ENCODE measurements at places on chromosomes 5 and 9.

GRCh38 chr5:151250346-151251000, 2.5 kb upstream of the GM2A start:
- no peak for DNase-seq

DNA sequence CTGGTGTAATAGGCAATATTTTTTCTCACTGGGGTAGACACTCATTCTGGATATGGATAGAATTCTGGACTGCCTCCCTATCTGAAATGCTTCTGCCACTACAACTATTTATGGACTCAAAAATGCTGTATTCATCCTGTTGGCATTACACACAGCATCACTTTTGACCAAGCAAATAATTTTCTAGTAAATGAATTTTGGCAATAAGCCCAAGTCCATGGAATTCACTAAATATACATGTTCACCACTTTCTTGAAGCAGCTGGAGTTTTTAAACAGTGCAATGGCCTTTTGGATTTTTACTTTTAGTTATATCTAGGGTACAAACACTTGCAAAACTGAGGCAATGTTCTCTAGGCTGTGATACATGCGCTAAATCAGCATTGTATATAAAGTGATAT, 724.9 kb upstream of the EDIL3 start:
- no peak for DNase-seq

GRCh38 chr5:134543820-134544614, 18.5 kb downstream of the JADE2 start:
- DNase-seq, result no peak

- DNase-seq, result no peak
Measured at GRCh38 chr5:991472-992267, 16.9 kb upstream of the NKD2 start.

- peak; percentile 85 for DNase-seq
Measured at GRCh38 chr5:127959152-127959764, 124.3 kb upstream of the SLC12A2 start.

GRCh38 chr9:69932901-69933300, 110.7 kb upstream of the MAMDC2 start:
- no peak for DNase-seq

DNA sequence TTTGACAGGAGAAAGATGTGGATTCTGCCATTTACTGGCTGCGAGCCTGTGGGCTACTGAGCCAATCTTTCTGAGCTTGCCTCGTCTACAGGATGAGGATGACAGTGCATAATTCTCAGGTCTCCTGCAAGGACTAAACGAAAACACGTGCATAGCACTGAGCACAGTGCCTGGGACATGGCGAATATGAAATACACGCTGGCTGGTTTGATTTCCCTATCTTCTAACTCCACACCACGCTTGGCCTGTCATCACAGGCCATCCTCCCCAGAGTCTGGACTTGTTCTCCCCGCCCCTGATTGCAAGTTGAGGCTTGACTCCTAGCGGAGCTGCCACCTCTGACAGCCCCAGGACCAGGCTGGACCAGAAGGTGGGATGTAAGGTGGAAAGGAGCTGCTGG, 37.9 kb downstream of the ARPC5L start:
- DNase-seq, result no peak

- DNase-seq, result no peak
Measured at GRCh38 chr9:131039129-131039954, 30.4 kb downstream of the LAMC3 start.

DNA sequence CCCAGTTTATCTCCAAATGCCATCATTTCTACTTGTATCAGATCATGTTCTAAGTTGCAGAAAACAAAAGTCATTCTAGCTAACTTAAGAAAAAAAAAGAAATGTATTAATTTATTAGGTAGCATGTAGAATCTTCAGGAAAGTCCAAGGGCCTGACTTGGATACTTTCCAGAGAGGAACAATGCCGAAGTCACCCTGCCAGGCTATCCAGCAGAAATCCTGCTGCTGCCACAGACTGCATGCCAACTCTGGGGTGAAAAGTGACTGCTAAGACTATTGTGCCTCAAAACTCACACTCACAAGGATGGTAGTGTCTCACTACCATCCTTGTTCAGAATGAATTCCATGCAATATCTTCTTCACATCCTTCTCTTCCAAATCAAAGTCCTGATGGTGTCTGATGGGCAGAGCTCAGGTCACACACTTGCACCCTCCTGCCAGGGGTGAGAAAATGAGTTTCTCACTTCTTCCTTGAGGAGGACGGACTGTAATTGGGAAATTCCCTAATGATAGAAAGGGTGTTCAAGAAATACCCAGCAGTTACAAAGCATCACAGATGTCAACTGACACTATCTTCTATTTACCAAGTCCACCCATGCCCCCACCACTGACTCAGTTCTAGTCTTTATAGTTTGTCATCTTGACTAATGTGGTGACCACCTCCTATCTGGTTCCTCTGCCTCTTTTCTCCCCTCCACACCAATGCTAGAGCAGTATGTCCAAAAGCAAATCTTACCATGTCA, 279.4 kb downstream of the CWC27 start:
- DNase-seq, result no peak

DNA sequence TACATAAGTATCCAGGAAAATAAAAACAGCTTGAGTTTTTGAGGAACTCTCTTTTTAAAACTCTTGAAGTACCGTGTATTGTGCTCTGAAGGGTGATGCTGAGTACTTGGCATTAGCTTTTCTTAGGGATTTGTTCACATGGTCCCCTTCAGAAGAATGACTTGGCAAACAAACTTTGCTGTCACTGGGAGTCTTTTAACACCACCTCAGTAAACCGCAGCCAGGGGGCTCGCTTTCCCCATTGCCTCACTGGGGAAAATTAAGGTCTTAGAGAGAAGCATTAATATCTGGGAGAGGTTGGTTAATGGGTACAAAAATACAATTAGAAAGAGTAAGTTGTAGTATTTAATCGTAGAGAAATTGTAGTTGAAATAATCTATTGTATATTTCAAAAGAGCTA, 105.9 kb upstream of the DAP start:
- no peak for DNase-seq

DNA sequence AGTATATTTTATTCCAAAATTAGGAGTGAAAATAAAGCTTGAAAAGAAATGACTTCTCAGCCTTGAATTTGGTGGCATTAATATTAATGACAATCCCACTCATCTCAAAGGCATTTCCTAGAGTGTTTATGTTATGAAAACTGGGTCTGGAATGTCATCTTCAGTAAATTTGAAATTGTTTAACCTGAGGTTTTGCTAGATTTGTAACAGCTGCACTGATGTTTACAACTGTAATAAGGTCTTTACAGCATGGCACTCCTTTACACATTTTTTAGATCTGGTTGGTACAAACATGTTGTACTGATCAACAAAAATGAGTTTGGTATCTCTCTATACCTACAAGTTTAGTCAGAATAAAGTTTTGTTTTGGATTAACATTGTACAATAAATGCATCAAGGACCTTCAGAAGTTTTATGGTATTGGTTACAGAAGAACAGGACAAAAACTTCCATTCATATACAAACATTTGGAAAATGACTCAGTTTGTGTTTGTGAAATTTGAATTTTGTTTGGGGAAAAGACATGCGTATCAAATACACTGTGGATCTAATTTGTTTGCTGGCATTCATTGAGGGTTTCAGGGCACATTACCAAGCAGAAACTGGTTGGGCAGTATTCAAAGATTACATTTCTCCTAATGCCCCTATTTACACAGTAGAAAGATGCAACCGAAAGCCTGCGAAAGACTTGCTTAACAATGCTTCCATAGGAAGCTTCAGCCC, 11.6 kb downstream of the FANCC start:
- no peak for DNase-seq

- peak; percentile 21 for DNase-seq
Measured at GRCh38 chr5:91419571-91420537, 36.7 kb upstream of the ARRDC3 start.

GRCh38 chr5:134127376-134127861, 12.9 kb downstream of the TCF7 start:
- DNase-seq, result no peak

DNA sequence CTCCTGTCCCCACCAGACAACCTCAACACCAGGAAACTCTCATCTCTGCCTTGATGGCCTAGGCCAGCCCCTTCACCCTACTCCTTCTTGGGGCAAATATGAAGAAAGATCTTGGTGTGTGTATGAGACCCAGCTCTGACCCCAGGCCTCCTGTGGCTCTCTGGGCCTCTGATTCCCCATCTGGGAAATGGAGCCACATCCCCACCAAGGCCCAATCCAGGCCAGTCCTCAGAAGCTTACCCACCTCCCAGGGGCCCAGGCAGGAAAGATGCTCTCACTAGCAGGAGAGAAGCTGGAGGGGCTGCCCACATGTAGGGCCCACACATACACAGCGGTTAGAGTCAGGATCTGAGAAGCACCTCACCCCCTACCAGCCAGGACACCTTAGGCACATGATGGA, 38.9 kb downstream of the BICD2 start:
- no peak for DNase-seq

DNA sequence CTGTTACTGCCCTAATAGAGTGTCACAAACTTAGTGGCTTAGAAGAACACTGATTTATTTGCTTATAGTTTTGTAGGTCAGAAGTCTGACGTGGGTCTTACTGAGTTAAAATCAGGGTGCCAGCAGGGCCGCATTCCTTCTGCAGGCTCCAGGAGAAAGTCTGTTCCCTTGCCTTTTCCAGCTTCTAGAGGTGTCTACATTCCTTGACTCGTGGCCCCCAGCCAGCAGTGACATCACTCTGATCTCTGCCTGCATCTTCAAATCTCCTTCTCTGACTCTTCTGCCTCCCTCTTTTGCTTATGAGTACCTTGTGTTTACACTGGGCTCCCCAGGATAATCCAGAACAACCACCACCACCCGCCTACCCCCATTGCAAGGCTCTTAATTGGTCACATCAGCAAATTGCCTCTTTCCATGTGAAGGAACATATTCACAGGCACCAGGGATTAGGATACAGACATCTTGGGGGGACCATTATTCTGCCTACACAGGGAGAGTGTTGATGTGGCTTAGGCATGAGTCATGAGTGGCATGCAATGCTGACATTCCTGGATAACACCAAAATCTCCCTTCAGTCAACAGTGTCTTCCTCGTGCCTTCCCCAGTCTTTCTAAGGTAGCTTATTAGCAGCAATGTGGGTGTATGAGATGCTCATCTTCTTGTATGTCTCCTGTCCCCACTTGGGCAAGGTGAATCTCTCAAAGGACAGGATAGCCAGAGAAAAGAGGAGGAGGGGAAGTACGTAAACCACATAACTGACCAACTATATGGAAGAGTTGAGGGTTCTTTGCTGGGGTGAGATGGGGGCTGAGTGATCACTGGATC, 24.4 kb downstream of the CYFIP2 start:
- no peak for DNase-seq

GRCh38 chr9:89470224-89470839, 27.6 kb downstream of the SEMA4D start:
- no peak for DNase-seq

DNA sequence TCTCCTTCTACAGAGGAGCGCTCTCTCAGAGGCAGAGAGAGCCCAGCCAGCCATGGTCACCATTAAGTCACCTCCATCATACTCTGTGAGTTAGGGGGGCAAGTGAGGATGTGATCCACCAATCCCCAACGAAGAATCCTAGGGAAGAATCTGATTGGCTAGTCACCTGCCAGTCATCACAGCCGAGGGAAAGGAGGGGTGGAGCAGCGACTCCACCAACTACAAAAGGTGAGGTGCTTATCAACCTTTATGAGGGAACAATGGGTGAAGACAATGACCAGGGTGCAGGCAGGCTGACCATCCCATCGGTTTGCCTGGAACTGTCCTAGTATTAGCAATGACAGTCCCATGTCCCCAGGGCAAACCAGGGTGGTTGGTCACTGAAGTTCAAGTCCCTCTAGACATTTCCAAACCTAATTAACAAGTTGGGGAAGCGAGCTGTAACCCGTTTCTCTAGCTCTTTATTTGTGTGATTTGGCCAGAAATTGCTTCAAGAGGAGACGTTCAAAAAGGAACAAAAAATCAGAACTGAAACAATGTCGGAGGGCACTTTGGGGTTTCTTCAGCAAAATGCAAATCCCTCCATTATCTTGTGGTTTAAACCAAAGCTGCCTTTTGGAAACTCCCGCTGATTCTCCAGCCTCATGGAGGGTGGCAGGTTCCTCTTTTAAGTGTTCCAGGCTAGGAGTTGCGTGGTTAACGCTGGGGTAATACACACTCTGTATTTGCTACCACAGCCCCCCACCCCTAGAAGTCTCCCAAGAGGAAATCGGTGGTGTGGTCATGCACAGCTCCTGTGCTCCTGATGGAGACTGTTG, 18.8 kb upstream of the FCN1 start:
- DNase-seq, result no peak

DNA sequence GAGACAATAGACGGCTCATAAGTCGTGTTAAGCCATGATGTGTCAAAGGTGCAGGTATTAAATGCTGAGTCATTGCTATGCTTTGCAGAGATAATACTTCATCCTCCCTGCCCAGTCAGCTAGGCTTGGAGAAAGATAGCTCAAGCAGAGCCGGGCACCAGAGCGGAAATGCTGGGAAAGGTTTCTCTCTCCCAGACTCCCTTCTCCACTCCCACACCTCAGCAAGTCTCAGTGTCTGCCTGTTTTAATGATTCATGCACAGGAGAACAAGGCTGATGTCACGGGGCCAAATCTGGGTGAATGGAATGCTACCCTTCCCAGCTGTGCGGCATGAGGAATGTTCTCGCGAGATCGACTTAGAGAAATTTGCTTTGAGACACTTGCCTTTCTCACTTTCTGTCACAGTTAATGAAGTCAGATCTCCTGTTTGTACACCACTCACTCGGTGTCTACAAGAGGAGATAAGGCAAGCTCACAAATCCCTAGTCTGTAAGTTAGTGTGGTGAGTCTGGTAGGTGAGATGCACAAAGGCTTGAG, 204.4 kb downstream of the EFNA5 start:
- no peak for DNase-seq

- no peak for DNase-seq
Measured at GRCh38 chr9:136002215-136002614, 41.0 kb upstream of the UBAC1 start.

- no peak for DNase-seq
Measured at GRCh38 chr5:68479524-68479923, 264.0 kb downstream of the PIK3R1 start.

DNA sequence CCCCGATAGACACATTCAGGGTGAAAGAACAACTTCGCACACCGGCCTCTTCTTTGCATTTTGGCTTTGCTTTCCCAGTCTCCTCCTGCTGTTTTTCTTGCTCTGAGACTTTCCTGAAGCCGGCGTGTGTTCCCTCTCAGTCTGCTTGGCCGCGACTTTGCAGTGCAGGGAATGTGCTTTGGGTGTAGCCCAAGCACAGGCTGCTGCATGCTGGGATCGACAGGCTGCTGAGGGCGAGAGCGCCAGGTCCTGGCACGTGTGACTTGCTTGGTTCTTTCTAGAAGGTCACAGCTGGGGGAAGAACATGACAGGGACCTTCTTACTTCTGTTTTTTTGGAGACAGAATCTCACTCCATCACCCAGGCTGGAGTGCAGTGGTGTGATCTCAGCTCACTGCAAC, 40.6 kb downstream of the TENT4A start:
- no peak for DNase-seq
